ENCODE measurements at places on chromosomes 4 and X.

- no peak for DNase-seq
These were observed 233.7 kb downstream of the PRDM5 start for GRCh38 chr4:120688791-120689190.

DNA sequence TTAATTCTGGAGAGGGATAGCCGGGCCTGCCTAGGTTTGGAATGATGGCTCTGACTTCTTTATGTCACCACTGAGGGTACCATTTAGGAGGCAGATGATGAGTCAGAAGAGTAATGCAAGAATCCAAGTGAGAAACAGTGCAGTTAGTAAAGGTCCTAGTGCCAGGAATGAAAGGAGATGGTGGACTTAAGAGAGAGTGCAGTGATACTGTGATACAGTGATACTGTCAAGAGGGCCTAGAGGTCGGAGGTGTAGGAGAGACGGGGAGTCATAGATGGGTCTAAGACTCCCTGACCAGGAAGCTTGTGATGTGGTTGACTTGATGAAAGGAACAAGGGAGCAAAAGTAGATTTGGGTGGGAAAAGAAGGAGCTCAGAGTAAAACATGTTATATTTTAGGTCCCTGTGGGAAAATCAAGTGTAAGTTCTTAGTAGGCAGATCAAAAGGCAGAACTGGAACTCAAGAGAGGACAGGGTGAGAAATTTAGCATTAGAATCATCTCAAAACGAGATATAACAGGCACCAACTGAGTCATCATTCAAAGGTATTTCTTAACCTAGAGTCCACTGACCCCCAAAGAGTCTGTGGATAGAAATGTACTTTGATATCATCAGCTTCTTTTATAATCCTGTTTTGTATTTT lies 85.0 kb downstream of the NFKB1 start:
- DNase-seq: no peak

GRCh38 chr4:155597281-155597680 lies 69.4 kb upstream of the GUCY1A1 start:
- no peak for DNase-seq

GRCh38 chr4:177117256-177117655 lies 192.4 kb upstream of the NEIL3 start:
- no peak for DNase-seq

DNA sequence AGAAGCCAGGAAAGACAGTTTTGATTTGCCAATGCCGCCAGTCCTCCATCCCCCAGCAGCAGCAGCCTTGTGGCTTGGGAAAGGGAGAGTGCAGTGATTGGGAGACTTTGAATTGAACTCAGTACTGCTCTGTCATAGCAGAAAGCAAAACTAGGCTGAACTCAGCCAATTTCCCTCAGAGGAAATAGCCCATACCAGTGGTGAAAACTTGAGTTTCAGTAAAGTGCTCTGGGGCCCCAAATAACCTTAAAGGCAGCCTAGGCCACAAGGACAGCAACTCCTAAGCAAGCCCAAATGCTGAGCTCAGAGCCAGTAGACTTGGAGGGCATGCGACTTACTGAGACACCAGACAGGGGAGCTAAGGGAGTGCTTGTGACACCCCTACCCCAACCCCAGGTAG lies 2.0 kb upstream of the PROM1 start:
- DNase-seq: no peak
